ENCODE measurements at places on chromosomes 5 and 9.

- no peak for DNase-seq
These were observed 114.4 kb downstream of the STK32A start for GRCh38 chr5:147349241-147349640.

DNA sequence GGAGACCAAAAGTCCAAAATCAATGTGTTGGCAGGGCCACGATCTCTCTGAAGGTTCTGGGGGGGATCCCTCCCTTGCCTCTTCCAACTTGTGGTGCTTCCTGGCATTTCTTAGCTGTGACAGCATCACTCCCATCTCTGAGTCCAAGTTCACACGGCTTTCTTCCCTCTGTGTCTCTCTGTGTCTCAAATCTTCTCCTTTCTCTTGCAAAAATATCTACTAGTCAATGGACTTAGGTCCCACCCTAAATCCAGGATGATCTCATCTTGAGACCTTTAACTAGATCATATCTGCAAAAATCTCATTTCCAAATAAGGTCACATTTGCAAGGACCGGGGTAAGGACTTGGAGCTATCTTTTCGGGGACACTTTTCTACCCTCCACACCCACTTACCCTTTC lies 186.1 kb downstream of the HSD17B3 start:
- no peak for DNase-seq

DNA sequence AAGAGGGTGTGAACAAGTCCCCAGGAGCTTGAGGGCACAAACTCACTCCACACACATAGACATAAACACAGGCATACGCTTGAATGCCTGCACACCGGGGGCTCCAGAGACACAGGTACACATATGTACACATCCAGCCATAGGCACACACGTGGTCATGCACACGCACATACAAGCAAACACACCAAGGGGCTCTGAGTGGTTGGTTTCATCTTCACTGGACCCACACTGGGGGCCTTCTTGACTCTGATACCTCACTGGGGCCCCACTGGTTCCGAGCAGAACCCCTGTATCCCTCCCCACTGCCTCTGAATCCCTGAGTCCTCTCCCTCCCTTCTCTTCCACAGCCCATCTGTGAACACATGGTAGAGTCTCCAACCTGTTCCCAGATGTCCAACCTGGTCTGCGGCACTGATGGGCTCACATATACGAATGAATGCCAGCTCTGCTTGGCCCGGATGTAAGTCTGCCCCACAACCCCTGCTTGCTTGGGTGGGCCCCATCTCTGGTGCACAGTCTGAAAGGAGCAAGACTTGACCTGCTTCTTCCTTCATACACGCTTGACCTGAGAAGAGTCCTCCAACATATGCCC lies 6.4 kb downstream of the SPINK4 start:
- no peak for DNase-seq

DNA sequence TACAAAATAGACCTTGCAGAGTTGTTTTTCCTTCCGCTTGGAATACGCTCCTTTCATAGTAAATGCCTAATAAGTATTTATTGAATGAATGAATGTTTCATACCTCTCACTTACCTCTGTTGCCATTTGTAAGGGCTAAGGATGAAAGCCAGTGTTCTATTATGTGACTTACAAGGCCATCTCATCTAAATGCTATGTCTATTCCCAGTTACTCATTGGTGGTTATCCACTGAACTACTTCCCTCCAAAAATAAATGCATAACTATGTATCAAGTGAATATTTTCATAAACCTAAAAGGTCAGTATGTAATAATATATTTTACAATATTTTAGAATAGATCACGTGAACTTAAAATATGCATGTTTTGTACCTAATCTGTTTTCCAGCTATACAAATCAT lies 670.5 kb upstream of the RGMB start:
- DNase-seq = no peak

DNA sequence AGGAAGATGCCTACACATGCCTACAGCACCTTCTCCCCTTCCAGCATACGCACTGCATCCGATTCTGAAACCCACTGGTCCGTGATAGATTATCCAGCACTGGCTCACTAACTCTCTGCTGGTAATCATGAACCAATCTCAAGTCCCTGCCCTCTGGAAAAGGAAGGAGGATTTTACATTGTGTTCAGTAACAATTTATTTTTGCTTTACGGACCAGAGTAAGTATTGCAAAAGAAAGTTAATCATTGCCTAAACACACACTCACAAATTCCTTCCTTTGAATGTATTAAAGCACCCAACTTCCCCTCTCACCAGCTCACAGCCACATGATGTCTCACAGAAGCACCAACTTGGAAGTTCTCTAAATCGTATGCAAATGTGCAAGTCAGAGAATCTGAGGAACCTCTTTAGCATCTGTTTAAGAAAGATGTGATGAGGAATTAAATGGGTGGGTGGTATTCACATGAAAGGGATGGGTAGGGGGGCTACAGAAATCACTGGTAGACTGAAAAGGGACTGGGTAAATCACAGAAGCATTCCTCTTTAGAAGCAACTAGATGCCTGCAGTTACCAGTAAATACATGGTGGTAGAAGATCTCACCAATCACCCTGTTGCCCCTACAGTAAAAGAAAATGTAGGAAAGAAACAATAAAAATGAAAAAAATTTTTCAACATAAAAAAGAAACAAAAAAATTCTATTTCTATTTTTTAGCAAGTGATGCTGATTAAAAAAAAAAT lies 8.4 kb downstream of the GNAQ start:
- no peak for DNase-seq

DNA sequence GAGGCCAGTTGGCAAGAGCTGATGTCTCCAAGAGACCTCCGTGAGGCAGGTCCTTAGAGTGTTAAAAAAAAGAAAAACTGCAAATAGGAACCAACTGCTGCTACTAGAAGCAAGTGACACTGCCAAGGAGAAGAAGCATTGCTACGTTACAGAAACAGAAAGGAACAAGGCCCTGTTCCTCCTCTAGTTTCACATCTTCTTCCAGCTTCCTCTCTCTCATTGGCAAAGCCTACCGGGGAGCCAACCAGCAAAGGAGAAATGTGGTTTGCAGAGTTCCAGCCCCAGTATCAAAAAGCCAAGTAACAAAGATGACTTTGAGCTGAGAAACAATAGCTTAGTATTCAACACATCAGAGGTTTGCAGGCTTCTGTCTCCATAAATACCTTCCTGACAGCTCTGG lies 145.9 kb downstream of the PRELID2 start:
- DNase-seq = no peak

DNA sequence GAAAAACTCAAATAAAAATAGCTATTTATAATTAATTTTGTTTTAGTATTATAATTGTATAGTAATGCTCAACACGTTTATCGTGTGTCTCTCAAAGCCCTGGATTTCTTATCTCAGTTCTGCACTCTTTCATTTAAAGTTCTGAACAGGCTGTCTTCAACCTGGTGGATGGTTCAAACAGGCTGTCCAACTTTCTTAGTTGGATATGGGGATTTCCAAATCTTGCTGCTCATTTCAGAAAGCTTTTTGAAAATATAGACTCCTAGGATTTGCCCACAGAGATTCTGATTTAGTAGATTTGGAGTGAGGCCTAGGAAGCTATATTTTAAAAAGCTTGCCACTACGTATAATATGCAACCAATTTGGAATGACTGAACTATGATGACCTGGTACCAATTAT lies 120.3 kb downstream of the GRIA1 start:
- no peak for DNase-seq

DNA sequence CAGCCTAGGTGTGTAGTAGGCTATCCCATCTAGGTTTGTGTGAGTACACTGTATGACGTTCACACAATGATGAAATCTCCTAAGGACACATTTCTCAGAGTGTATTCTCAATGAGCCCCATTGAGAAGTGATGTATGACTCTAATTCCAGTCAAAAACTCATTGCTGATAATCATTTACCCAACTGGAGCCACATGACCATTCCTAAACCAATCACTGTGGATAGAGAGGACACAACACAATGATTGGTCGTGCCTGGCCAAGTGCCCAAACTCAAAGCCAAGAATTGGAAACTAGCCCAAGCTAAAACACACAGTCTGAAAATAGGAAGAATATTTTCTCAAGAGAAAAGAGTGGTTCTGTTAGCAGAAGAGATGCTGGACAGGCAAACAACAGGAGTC lies 191.2 kb downstream of the ZNF462 start:
- DNase-seq = no peak

GRCh38 chr9:21904776-21905175 lies 89.4 kb downstream of the CDKN2A start:
- no peak for DNase-seq

DNA sequence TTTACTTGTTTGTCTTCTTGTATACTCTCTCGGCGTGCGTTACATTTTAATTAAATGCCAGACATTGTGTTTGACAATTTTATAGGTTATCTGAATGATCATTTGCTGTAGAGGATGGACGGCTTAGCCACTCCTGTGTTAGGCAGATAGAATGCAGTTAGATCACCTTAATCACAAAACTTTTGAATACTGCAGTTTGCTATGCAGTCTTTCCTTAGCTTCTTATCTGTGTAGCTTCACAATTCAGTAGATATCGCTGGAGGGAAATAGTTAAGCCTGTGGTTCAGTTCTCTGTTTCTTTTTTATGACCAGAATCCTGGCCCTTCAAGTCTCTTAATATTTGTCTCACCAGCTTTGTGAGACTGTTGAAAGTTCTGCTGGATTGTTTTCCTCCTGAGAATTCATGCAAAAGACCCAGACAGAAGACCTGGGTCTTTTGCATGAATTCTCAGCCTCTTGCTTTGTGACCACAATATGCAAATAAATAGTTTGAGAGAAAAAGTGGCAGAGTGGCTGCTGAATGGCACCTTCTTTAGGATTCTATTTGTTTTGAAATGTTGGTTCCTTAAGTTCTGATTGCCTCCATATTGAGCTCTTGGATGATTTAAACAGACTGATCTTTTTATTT lies 40.2 kb downstream of the RASA1 start:
- no peak for DNase-seq

DNA sequence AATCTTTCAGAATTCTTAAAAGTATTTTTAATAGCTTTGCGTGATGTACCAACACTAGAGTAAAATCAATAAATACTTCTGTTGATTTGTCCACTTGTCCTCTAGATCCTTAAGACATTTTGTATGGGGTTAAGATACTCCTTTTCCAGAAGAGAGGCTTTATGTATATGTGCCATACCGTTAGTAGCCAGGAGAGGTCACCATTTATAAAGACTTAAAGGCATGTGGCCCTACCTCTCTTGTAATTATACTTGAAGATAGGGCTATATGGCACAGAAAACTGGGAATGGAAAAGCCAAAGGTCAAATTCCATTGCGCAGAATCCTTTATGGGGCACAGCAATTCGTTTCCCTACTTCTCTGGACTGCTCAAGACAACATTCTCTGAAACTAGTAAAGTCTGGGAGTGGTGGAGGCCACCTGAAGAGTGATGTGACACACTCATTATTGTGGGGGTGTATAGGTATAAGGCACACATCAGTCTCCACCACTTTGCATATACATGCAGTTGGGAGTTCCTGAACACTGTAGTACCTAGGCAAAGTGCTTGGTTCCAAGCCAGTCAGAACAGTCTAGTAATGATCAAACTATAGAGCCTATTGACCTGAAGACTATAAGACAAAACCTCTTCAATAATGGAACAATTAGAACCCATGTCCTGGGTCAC lies 140.1 kb upstream of the FBXL17 start:
- DNase-seq = peak; percentile 76

- no peak for DNase-seq
These were observed 24.1 kb downstream of the ACTL7B start for GRCh38 chr9:108831496-108832178.

DNA sequence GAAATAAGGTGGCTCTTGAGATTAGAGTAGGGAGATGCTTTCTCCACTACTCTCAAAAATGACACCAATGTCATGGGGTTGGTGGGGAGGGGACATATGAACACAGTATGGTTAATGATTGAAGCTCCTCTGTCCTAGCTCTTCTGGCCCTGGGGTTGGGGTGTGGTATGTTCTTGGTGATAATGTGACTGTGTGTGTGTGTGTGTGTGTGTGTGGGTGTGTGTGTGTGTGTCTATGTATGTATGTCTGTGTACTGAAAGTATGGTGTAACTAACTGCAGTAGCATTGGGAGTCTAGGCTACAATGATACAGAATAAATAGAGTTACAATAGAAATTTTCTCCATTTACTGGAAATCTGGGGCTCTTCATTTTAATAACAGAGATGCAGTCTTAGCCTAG lies 121.0 kb upstream of the CD180 start:
- no peak for DNase-seq

DNA sequence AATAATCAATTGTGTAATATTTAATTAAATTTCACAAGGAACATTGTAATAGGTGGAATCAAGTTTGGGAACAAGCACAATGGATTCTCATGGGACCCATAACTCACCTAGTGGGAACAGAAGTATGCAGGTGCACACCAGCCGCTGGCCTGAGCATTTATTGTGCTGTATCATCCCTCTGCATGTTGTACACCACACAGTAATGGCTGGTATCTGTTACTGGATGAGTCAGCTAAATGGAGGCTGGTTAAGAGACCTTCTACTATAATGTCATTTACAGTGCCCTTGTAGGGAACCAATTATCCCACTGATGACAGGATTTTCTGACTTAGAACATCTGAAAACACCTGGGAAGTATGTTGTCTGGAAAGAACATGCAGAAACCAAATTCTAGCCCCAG lies 3.2 kb upstream of the MAP3K1 start:
- DNase-seq = peak; percentile 31

GRCh38 chr5:107589520-107590193 lies 81.1 kb downstream of the EFNA5 start:
- no peak for DNase-seq

DNA sequence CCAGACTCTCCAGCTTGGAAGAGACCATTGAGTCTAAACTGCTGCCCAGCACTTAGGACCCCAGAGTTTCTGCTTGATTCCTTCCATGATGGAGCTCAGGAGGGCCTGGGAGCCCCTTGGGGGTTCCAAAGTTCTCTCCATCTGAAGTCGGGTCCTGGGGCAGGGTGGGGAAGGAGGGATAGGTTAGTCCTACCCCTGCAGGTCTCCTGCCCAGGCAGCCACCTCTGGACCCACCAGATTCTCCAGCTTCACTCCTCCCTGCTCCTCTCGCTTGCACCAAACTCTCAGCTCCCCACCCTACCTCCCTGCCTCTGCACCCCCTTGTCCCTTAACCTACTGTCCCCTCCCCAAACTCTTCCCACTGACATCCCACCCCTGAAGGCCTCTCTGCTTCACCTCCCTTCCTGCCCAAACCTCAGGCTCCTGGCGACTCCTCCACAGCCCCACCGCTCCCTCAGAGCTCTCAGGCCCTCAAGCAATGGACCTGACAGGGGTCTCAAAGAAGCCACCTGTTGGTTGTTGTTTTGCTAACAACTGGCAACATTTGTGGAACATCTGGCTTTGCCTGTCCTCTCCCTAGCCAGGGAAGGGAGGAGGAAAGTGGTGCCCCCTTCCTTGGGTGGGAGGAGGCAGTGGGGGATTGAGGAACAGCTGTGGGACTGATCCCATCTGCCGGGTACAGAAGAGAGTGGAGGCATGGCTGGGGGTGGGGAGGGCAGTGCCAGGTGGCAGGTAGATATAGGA lies 137.5 kb downstream of the RGS3 start:
- no peak for DNase-seq

All from SK-N-DZ (cell line).